ENCODE measurements at places on chromosomes 1 and 21. TPM values are rescaled to one million over a fixed set of nuclear protein-coding genes. Genes with fewer than 3 reads are reported as not detected.

Gene SAMD13
- 12.8 TPM for total RNA-seq

Gene AMY1C
- not detected for total RNA-seq

Gene ZNF695
- 1.2 TPM for total RNA-seq

Gene LCE1E
- total RNA-seq, result not detected

Gene LINGO4
- total RNA-seq, result 0.96 TPM

- peak; percentile 40 for DNase-seq
Measured at GRCh38 chr1:109818271-109818987, 54.7 kb upstream of the EPS8L3 start.

- DNase-seq, result no peak
Measured at GRCh38 chr1:45510036-45510971, 10.2 kb downstream of the MMACHC start.

DNA sequence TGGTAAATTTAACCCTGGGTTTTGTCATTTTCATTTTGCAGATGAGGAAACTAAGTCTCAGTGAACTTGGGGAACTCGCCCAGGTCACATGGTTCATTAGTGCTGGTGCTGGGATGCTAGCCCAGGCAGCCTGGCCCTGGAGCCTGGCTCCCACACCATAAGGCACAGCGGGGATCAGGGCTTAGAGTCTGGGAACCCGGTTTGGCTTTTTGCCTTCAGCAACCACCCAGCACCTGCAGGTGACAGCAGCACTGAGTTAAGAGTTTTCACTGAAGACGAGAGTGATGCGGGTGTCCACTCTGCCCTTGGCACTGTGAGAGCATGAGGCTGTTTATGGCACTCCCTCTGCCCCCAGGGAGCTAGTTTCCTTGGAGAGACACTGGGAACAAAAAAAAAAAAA is 18.4 kb upstream of the CD101 start:
- no peak for DNase-seq

- DNase-seq, result no peak
Measured at GRCh38 chr1:233224311-233224710, 71.2 kb downstream of the PCNX2 start.

DNA sequence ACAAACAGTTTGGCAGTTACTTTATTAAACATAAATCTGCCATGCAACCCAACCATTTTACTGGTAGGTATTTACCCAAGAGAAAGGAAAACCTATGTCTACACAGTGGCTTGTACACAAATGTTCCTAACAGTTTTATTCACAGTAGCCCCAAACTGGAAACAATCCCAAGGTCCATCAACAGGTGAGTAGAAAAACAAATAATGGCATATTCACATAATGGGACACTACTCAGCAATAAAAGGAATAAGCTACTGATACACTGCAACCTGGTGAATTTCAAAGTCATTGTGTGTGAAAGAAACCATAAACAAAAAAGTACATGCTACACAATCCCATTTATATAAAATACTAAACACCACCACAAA is 12.7 kb downstream of the KYAT3 start:
- DNase-seq, result no peak

DNA sequence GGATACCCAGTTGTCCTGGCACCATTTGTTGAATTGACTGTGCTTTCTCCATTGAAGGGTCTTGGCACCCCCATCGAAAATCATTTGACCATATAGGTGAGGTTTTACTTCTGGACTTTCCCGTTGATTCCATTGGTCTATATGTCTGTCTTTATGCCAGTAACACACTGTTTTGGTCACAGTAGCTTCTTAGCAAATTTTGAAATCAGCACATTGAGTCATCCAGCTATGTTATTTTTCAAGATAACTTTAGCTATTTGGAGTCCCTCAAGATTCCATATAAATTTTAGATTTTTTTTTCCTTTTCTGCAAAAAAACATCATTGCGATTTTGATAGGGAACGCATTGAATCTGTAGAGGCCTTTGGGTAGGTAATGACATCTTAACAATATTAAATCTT is 235.6 kb downstream of the SMYD3 start:
- DNase-seq, result no peak

GRCh38 chr1:68174738-68175113 is 57.6 kb downstream of the WLS start:
- peak; percentile 9 for DNase-seq

DNA sequence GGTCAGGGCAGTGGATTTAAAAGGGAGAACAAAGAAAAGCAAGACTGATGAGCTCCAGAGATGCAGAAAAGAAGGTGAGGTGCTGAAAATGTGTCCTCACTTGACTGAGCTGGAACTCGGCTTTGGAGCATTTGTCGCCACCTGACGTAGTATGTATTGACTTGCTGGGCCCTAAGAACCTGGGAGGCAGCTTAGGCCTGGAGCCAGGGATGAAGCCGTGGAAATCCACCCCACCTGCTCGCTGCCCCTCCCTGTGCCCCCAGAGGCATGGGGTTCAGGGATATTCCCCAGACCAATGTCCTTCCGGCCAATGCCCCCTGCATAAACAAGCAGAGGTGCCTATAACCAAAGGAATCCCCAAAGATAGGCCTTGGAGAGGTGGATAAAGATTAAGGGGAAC is 14.3 kb downstream of the MRAP start:
- DNase-seq, result no peak
